ENCODE measurements at places on chromosomes 11 and 22.

GRCh38 chr11:58391879-58392278, 14.8 kb downstream of the OR5B3 start:
- no peak for DNase-seq
- H3K36me3 ChIP-seq, result no peaks in the 10 kb centered on the region
- H3K27me3 ChIP-seq, result no peaks in the 10 kb centered on the region
- H3K4me3 ChIP-seq, result no peak overlapping the region
- no peaks in the 10 kb centered on the region for H3K4me1 ChIP-seq

DNA sequence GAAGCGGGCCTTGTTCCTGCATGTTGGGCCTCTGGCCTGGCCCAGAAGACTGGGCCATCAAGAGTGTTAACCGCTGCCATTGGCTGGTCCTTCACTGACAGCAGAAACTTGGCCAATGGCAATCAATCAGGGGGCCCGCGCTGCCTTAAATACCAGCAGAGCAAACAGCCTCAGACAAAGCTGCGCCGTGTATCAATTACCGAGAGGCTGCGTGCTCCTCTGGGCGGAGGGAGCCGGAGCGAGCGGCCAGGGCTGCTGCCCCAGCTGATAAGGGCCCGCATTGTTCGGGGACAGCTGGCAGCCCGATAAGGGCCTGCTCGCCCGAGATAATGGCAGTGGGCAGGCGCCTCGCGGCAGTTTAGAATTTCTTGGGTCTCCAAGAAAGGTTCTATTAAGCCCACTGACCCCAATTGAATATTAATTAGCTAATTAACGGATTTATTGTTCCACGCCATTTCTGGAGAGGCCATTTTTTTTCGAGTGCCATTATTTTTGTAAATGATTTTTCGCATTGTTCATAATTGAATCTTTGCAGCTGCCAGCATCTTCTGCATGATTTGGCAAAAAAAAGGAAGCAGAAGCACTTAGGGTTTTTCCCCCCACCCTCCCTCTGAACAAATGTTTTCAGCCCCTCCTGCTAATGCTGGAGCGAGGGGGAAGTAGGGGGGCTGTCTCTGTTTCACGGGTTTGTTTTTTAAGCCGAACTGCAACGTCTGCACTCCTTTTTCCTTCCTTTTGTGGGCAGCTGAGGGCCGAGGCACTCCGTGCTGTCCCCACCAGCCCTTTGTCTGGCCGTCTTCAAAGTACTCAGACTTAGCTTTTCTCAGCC, 37.6 kb upstream of the RIC3 start:
- H3K36me3 ChIP-seq, result no peaks in the 10 kb centered on the region
- H3K27me3 ChIP-seq, result no peaks in the 10 kb centered on the region
- no peak overlapping the region for H3K27ac ChIP-seq
- H3K4me3 ChIP-seq, result no peak overlapping the region

DNA sequence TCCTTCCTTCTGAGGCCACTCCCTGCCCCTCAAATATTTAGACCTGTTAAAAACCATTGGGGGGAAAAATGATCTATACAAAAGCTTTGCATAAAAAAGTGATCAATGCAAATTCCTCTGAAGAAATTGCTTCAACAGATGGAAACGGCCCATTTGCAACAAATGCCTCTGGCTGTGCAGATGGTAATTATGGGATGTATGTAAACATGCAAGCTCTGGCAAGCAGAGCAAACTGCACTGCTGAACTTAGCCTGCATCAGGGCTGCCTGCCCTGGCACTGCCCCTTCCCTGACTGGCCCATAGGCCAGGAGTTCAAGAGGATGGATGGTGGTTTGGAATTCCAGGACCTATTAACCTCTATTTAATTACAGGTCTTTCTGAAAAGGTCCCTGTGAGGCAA, 388.7 kb downstream of the MIAT start:
- no peak overlapping the region for H3K27ac ChIP-seq
- DNase-seq, result no peak
- H3K36me3 ChIP-seq, result no peaks in the 10 kb centered on the region
- H3K4me1 ChIP-seq, result no peaks in the 10 kb centered on the region
- no peaks in the 10 kb centered on the region for H3K27me3 ChIP-seq
- H3K4me3 ChIP-seq, result no peak overlapping the region

DNA sequence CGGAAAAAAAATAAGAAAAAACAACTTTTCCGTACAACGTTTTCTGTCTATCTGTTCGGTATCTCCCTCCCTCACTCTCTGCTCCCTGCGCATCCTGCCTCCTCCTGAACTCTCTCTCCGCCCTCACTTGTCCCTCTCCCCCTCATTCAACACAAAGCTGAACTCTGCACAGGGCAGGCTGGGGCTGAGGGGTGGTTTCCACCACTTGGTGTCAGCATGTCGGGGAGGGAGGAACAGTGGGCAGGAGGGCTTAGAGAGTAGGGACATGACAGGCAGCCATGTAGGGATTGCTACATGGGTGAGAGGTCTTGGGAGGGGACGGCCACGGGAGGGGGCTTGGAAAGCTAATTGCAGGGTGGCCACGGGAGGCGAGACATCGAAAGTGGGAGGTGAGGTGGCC, 17.6 kb downstream of the SLC22A12 start:
- no peaks in the 10 kb centered on the region for H3K27me3 ChIP-seq
- DNase-seq, result peak; percentile 36
- peak overlapping the region; percentile 24 for H3K4me3 ChIP-seq
- H3K27ac ChIP-seq, result peak overlapping the region; percentile 65

DNA sequence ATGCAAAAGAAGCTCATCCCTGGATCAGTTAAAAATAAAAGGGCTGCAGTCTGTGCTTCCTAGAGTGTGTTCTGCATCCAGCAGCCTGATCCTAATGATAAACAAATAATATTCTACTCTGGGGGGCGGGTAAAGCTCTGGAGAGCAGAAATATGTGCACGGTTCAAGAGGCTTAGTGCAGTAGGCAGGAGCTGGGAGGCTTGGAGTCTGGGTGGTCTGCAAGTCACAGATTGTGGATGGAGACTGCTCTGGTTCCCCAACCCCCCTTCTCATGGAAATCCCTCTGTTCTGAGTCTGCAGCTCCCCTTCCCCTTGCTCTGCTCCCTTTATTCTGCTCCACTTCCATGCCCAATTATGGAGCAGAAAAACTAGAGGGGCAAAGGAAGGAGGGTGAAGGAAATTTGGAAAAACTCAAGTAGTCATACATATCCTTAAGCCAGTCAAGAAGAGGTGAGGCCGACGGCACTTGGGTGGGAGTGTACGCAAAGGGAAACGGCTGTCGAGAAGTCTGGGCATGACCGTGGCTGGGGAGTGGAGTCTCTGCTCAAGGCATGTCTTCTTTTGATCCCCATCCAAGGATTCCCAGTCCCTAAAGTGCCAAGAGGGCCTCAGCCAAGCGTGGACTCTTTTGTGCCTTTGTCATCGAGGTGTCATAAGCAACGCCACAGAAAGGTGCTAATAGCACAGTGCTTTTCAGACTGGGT, 16.3 kb upstream of the CLMP start:
- H3K27ac ChIP-seq, result no peak overlapping the region
- H3K4me1 ChIP-seq, result no peaks in the 10 kb centered on the region
- no peak overlapping the region for H3K4me3 ChIP-seq
- no peaks in the 10 kb centered on the region for H3K27me3 ChIP-seq
- DNase-seq, result no peak

GRCh38 chr11:10742460-10743208, 8.4 kb upstream of the CTR9 start:
- no peaks in the 10 kb centered on the region for H3K27me3 ChIP-seq
- H3K4me3 ChIP-seq, result no peak overlapping the region
- no peaks in the 10 kb centered on the region for H3K36me3 ChIP-seq
